Mucosa of descending colon (tissue), 3 donors: ENCODE measurements at places on chromosomes 2 and 18. TPM values are rescaled to one million over a fixed set of nuclear protein-coding genes. Genes with fewer than 3 reads are reported as not detected.

Gene MYOM1
- 22.2 TPM for total RNA-seq

Gene SMYD5
- total RNA-seq, result 10.5 TPM

DNA sequence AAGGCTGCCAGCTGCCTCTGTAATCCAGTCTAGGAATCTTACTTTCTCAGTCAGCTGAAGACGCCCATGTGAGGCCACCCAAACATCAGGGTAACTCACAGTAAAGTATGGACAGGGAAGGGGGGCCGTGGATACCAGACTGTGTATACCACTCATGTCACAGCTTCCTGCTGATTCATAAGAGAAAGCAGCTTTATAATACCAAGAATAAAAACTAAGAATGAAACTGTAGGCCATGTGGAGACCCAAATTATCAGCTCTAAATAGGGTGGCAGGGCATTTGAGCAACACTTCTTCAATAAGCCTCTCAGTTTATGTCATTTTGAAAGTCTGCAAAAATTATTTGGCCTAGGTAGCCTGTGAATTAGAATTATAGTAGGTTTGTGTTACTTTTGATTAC lies 115.0 kb upstream of the CDCA7 start:
- DNase-seq, result no peak

- no peak for DNase-seq
Measured at GRCh38 chr2:107687073-107687472, 139.6 kb upstream of the RGPD4 start.

Gene CDCA7
- total RNA-seq, result 23.0 TPM

- DNase-seq, result no peak
Measured at GRCh38 chr2:236785611-236786057, 216.0 kb downstream of the ACKR3 start.

DNA sequence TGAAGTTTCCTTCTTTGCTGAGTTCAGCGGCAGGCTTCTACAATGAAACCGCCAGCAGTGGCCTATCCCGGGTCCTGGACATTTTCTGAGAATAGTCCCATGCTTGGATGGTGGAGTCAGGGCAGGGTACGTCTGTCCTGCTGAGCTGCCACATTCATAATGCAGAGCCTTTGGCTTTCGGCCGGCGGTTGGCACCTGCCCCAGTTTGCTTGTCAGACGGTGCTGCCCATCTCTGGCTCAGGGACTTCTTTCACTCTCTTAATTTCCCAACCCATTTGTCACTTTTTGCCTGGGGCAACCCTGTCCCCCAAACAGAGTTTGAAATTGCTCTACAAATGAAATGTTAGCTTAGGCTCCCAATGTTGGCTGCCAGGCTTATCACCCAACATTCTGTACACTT lies 57.2 kb downstream of the SOX11 start:
- DNase-seq, result no peak

GRCh38 chr2:29448096-29448688 lies 333.0 kb downstream of the CLIP4 start:
- DNase-seq, result no peak

- no peak for DNase-seq
Measured at GRCh38 chr2:99957332-99958133, 184.9 kb downstream of the AFF3 start.

DNA sequence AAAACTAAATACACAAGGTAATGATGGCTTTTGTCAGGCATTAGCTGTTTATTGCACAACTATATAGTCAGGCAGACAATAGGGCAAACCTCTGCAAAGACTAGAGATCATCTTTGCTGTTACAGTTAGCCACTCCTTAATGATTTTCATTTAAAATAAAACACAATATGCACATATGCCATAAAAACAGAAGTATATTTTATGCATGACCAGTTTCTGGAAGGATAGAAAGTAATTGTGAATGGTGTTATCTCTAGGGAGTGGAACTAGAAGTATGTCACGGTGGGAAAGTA lies 102.0 kb downstream of the CHN1 start:
- DNase-seq, result no peak

Gene IGFBP5
- 36.4 TPM for total RNA-seq

GRCh38 chr2:216711348-216711747 lies 16.0 kb upstream of the IGFBP5 start:
- no peak for DNase-seq
